ENCODE measurements at places on chromosomes 4 and X. TPM values are rescaled to one million over a fixed set of nuclear protein-coding genes. Genes with fewer than 3 reads are reported as not detected.

The PHOX2B gene
- total RNA-seq: not detected

The TMEM154 gene
- 10.8 TPM for total RNA-seq

The SYNPO2 gene
- 6.4 TPM for total RNA-seq

The MAPK10 gene
- total RNA-seq: 14.1 TPM

The DCAF12L1 gene
- not detected for total RNA-seq

The PRKG2 gene
- total RNA-seq: 0.26 TPM

The DDX53 gene
- not detected for total RNA-seq

The XKRX gene
- total RNA-seq: 0.11 TPM

The UGT2B7 gene
- not detected for total RNA-seq

The MAP7D2 gene
- total RNA-seq: 0.13 TPM

The IL1RAPL1 gene
- total RNA-seq: not detected
